Naive B cell (primary cell): ENCODE measurements at places on chromosomes 1 and 21.

GRCh38 chr1:205057808-205058575 lies 15.0 kb downstream of the CNTN2 start:
- DNase-seq: no peak

DNA sequence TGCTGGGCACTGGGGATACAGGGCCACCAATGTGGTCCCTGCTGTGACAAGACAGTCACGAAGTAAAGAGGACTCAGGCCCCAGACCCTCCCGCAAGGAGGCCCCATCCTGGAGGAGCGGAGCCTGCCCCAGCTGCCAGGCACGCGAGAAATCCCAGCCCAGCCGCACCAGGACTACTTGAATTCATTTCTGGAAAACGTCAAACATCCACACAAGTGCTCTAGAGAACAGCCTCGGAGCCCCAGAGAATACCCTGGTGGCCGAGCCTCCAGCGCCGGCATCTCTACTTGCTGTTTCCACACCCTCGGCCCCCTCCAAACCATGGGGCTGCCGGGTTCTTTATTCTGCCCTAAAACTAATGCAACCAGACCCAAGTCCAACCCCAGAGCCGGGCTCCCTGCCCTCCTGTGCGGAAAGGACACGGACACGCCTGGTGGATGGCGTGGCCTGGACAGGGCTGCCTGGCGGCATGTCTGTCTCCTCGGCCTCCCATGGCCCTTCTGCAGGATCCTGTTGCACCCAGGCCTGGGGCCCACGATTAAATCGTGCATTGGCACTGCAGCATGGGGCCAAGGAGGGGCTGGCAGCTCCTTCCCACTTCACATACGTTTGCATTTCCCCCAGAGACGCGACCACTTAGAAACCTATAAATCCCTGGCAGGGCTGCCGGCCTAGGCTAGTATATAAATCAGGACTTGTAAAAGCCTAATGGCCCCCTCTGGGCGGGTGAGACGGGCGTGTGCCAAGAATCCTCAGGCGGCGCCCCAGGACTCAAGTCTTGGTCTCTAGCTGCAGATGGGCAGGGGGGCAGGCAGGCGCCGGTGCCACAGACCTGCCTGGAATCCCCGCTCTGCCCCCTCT lies 41.2 kb downstream of the DMRTB1 start:
- no peak for DNase-seq

DNA sequence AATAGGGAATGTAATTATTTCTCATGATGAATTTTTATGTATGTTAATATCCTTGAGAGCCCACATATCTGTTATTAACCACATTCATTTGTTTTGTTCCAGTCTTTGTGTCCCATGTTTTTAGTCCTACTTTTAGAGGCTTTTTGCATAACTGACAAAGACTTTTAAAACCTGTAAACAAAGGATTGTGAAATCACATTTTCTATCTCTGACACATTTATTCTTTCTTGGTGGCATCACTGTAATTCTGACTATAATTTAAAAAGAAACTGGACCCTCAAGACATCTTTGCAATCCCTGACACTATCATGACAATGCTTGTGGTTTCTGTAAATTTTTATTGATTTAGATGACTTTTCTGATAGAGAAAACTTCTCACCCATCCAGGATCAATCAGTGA lies 313.1 kb downstream of the SIPA1L2 start:
- DNase-seq: no peak

- DNase-seq: no peak
Measured at GRCh38 chr1:90354704-90355103, 359.8 kb downstream of the ZNF326 start.

- DNase-seq: no peak
Measured at GRCh38 chr1:205939690-205940330, 3.4 kb downstream of the SLC26A9 start.

DNA sequence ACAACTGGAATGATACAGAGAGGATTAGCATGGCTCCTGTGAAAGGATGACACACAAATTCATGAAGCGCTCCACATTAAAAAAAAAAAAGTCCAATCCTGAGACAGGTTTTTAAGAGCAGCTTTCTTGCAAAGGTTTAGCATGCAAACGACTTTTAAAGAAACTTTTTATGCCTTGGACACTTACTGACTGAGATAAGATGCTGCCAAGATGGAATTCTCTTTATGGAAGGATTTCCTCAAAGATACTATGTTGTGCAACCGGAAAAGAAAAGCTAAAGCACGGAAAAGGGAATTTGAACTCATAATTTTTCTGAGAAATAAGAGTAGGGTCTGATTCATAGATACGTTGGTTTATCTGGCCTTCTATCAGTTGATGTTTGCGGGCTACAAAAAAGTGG lies 27.3 kb downstream of the PIGP start:
- DNase-seq: no peak

- DNase-seq: no peak
Measured at GRCh38 chr1:228333739-228334115, 72.9 kb downstream of the TRIM11 start.

GRCh38 chr1:103517380-103518047 lies 8.0 kb upstream of the RNPC3 start:
- DNase-seq: no peak

- DNase-seq: peak; percentile 6
Measured at GRCh38 chr1:50109647-50110075, 941 bp downstream of the ELAVL4 start.

DNA sequence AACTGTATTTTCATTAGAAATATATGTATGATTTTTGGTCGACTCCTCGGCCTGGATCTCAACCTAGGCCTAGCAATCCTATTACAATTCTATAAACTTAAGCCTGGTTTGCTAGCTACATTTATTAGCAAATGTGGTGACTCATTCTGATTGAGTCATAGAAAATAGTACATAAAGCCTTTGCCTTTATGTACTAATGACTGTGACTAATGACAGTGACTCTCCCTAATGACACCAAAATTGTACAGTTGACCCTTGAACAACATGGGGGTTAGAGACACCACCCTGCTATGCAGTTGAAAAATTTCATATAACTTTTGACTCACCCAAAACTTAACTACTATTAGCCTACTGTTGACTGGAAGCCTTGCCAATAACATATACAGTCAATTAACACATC lies 78.9 kb downstream of the CLEC20A start:
- DNase-seq: no peak

GRCh38 chr1:172135076-172135672 lies 285.3 kb upstream of the C1orf105 start:
- peak; percentile 23 for DNase-seq
